ENCODE measurements at places on chromosomes 7 and 10.

- DNase-seq: no peak
These were observed 337.3 kb upstream of the MAGI2 start for GRCh38 chr7:79790656-79791262.

DNA sequence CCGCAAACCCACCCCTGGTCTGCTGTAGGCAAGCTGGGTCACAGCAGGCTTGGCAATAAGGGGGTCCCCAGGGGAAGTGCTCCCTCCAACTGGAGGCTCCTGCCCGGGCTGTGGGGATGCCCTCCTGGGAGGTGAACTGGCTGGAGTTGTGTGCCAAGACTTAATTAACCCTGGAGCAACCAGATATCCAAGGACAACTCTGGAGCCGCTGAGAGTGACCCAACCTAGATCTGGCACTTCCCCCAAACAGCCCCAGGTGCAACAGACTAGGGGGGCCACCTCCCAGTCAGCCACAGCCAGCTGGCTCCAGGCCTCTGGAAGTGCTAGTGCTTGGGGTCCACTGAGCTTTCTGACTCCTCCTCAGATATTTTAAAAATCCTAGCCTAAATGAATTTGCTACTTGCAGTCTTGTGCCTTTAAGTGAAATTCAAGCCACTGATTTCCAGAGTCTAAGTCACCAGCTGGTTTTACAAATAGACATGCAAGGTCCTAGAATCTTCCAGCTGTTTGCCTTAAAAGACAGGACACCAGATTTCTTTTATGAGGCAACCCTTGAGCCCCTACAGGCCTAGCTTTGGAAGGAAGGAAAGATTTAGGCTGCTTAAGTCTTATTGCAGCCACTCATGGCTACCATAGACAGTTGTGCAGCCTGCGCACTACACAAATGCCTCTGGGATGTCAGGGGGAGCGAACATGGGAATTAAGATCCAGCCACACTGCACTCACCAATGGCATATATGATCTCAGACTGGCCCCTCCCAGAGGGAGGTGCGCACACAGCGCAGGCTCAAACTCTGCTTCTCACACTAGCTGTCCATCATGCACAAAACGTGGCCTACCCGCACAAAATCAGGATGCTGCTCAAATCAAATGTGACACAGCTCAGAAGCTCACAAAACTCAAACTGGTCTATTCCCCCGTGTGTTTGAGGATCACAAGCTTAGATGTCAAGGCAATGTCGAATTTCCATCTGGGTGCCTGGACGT, 42.6 kb upstream of the MYL10 start:
- no peak for DNase-seq

GRCh38 chr7:116089293-116089692, 58.7 kb upstream of the TFEC start:
- DNase-seq: no peak

DNA sequence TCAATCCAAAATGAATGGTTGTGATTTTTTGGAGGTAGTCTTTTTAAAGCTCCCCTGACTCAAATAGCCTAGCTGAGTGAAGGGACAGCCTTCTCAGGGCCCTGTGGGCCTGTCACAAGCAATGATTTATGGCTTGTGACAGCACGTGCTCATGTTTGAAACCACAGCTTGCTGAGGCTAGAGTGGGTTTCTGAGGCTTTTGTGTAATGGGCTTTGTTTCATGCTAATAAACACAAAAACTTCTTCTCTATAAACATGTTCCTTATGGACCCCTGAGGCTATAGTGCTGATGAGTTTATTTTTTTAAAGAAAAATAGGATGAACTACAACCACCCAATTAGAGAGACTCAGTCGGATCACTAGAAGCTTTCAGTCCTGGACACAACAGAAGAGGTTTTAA, 36.1 kb upstream of the BET1 start:
- no peak for DNase-seq

- no peak for DNase-seq
These were observed 32.2 kb upstream of the EPHB6 start for GRCh38 chr7:142822714-142823113.

- DNase-seq: no peak
These were observed 47.7 kb upstream of the ITGB8 start for GRCh38 chr7:20282959-20283358.

GRCh38 chr10:73646598-73647041, 5.3 kb upstream of the MYOZ1 start:
- no peak for DNase-seq

DNA sequence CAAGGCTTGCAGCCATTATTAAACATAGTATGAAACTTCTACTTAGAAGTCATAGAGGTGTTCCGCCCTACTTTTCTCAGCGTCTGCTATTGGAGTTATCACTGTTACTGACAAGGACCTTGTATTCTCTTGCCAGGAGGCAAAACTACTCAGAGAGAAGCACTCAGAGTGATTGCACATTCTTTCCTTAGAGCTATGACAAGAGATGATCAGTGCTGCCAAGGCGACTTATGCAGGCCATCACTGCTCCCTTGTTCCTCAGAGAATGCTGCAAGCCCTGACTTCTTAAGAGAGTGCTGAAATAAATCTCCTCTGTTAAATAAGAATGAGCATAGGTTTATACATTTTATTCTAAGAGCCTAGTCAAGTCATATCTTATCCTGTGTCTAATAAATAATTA, 534.6 kb upstream of the PHF14 start:
- no peak for DNase-seq

DNA sequence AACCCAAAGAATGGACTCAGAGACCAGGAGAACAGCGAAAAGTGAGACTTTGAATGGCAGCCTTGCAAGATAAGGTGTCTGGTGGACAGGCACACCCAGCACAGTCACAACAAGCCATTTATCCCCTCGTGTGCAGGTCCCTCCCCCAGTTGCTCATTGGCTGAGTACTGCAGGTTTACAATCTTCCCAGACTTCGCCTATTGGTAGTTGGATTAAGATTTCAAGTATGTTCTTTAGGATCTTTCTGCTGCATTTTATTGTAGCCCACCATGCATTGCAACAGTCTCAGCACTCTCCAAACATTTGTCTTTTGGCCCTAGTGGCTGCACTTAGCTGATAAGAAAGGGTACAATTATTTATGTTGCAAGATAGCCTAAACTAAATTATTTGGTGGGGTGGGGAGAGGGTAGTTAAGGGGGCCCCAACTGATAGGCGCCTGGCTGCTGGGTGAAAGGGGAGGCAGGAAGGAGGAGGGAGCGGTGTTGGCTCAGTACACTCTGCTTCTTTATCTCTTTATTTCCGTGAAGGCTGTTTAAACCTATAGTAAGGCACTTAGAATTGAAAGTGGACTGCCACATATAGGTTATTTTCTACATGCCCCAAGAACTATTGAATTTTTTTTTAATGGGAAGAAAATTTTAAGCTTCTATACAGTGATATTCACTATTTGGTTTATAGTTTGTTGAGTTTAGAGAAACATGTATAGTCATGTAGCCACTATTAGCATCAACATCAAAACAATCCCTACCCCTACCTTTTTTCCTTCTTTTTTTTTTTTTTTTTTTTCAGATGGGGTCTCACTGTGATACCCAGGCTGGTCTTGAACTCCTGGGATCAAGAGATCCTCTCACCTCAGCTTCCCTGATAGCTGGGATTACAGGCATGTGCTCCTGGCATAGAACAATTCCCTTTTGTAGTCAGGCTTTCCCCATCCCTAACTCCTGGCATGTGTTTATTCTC, 54.2 kb downstream of the GUSB start:
- DNase-seq: no peak

- no peak for DNase-seq
These were observed 435.5 kb downstream of the TCERG1L start for GRCh38 chr10:130875897-130876472.
